Panc1 (cell line): ENCODE measurements at places on chromosomes 16 and 17. TPM values are rescaled to one million over a fixed set of nuclear protein-coding genes. Genes with fewer than 3 reads are reported as not detected.

Gene MEIOB
- not detected for total RNA-seq

Gene KRTAP17-1
- not detected for total RNA-seq

- no peak for DNase-seq
These were observed 1.5 kb downstream of the FGF11 start for GRCh38 chr17:7440834-7441195.

DNA sequence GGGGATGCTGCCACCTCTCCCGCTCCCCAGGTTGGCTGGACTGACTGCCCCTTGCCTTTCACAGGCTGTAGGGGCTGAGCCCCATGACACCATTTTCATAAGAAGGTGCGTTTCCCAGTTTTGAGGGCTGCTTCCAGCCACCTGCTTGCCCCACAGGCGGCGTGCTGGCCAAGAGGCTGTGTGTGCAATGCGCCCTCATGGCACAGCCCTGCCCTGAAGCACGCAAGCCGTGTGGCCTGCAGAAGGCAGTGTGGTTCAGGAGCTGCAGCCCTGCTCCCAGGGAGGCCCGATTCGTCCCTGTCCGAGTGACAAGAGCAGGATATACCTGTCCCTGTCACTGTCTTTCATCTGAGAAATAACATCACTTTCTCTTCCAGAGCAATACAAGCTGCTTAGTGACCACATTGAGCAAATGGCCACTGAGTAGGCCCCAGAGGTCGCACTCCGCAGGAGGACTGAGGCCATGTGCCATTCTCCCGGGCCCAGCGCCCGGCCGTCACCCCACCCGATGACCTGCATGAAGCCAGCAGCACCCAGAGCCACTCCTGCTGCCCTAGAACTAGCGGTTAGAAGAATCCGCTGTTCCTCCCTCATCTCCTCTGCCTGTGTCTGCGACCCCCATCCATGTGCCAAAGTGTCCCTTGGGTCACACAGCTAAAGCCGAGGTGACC lies 24.2 kb downstream of the CIBAR2 start:
- DNase-seq, result no peak

Gene PRR14
- total RNA-seq, result 77.6 TPM

Gene NUP93
- 88.5 TPM for total RNA-seq

Gene SCARF1
- 6.6 TPM for total RNA-seq

DNA sequence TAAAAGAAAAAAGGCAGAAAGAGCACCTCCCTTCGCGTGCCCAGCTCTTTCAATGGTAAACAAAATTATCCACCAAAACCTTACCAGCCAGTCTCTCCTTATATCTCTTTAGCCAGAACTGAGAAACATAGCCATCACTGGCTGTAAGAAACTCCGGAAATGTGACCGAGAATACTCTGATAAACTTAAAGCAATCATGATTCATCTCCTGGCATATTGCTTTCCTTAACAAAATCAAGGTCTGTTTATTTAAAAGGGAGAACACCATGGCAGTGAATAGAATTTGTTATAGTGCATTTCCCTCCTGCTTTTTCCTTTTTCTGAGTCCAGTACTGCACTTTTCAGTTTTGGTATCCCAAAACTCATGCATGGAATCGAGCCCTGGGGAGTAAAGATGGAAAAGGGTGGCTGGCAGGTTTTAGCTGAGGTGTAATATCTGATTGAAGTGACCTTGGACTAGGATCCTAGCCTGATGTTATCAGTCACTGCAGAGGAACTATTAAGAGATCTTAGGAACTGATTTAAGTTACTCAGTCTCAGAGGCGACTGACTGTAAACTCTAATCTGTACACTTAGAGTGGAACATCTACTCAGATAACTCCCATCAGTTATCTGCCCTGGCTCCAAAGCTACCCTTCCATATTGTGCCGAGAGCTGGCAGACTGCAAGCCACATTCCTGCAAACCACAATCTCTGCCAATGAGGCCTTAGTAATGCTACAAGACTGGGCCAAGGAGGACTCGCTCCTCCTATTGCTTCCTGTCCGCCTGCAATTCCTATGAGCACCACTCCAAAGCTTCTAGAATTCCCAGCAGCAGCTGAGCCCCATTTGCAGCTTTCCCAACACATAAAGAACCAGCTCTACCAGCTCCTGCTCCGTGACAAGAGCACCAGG lies 7.4 kb upstream of the COX10 start:
- no peak for DNase-seq

Gene SRRM2
- 617 TPM for total RNA-seq

DNA sequence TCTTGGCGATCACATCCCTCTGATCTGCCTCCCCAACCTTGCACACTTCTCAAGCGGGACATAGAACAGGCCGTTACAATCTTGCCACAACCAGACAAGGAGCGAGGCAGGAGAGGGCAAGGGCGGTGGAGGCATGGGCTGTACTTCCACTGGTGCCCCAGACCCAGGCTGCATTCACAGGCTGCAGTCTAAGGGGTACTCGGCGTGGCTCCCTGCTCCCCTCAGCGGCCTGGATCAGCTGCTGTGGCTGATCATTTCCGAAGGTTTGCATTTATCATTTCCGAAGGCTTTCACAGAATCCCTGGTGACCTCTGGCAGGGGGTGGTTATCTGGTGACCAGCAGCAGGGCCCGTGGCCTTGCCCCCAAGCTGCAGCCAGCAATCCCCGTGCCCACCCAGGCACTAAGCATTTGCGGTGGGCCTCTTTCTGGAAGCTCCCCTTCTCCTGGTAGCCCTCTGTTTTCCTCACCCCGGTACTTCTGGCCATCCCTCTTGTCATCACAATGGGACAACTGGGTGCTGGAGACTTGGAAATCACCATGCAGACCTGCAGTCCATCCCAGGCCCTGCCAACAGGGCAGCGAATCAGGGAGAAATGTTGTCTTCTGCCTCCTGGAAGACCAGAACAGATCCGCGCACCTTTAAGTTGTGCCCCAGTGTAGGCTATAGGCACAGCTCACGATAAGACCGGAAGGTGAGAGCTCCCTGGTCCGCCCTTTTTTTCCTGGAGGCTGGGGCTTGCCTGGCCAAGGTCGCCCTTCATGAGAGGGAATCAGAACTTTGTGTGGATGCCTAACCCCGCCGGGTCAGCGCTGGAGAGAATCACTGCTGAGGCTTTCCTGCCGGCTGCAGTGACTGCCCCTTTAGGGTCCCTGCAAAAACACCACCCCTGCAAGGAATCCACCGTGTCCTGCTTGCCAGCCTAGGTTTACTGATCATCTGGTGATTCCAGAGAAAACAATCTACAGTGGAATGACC lies 1739.1 kb downstream of the TP53TG3F start:
- DNase-seq, result no peak
